A549 (cell line): ENCODE measurements at places on chromosomes 1 and 21. TPM values are rescaled to one million over a fixed set of nuclear protein-coding genes. Genes with fewer than 3 reads are reported as not detected.
A peak's percentile ranks its signal among the peaks of the same experiment; 100 is the strongest.

PPIH gene
- polyA plus RNA-seq = 55.8 to 68.0 TPM (median 59.0 TPM) in 3 replicates

GRCh38 chr1:57336793-57337192, 87.1 kb downstream of the DAB1 start:
- DNase-seq = no peak

DNA sequence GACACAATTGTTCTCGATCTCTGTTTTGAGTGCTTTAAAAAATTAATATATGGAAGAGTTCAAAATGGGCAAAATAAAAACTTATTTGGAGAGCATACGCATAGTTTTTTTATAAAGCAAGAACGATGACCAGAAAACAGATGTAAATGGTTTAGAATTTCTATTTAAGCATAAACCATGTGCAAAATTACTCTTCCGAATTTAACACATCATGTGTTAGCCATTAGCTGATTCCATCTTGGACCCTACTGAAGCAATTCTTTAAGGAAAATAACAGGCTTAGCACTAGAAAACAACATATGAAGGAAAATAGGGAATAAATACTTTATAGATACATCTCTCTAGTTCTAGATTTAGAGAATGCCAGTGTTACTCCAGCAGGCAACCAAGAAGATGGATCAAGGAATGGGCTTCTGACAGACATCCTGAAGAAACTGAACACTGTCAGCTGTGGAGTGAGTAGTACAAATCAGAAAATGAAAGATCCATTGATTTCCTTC, 26.7 kb downstream of the CDC7 start:
- no peak for DNase-seq

DNA sequence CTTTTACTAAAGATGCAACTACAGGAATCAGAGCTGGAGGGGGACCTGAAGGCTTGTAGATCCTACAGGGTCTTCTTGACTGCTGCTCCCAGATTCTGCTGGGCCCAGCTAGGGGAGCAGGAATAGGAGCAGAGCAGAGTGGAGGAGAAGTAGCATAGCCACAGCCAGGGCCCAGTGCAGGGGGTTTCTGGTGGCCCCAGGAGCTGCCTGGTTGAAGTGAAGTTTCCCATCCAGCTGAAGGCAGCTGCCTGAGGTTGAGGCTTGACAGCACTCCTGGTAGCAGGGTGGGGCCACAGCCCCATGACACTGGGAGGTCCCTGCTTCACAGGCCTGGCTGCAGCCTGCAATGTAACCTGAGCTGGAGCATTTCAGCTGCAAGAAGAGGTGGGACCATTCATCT, 2.0 kb upstream of the INPP5B start:
- no peak for DNase-seq

- peak; percentile 9 for DNase-seq
These were observed 151.2 kb downstream of the OMA1 start for GRCh38 chr1:58395355-58395754.

GRCh38 chr1:191174298-191174697, 696.6 kb upstream of the BRINP3 start:
- DNase-seq = no peak

- DNase-seq = no peak
These were observed 8.3 kb downstream of the OTUD7B start for GRCh38 chr1:150002217-150002616.

DNA sequence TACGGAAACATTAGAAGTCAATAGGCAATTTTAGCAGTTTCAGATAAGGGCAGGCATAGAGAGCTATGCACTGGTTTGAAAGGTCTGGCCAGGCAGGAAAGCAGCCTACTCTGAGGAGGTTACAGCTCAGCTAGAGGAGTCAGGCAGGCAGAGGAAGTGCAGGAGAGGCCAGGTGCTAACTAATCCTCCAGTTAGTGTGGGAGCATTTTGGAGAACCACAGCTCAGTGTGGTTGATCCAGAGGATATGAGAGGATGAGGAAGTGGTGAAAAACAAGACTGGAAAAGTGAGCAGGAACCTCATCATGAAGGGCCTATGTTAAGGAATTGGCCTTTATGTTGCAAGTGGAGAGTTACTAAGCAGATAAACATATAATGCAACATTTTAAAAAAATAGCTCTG, 282.4 kb upstream of the SGIP1 start:
- no peak for DNase-seq

DNA sequence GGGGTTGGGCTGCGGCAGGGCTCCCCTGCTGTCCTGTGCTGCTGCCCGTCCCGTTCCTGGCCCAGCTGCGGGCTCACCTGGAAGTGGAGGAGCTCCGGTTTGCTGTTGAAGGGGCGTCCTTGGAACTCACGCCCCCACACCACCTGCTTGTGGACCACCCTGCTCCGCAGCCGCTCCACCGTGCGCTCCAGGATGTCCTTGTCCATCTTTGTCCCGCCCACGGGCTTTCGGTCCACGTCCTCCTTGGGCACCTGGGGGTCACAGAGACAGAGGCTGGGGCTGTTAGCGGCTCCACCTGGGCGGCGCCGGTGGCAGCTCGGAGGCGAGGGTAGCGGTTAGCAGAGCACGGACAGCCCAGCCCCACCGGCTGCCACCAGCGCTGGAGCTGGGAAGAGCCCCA, 38.8 kb downstream of the CFAP74 start:
- DNase-seq = no peak

GRCh38 chr1:100348549-100349144, 3.7 kb upstream of the CDC14A start:
- no peak for DNase-seq

DNA sequence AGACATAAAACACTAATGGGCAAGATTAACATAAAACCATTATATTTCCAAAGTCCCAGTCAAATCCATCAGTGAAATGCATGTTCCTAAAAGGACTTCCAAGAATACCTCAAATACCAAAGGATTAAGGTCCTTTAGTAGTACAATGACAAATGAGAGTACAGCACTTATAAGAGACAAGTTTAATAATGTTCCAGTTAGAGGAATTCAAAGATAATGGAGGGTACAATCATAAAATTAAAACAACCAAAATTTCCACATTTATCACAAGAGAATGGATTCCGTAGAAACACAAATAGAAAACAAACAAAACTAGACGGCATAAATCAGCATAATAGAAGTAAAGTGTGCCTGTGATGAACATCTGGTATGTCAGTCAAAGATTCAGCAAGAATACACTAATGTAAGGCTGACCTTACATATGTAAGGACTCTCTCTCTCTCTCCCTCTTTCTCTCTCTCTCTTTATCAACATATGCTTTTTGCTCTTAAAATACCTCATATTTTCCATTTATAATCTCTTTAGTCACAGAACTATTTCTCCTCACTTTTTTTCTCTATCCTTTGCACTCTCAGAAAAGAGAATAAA, 32.8 kb upstream of the C1orf53 start:
- DNase-seq = no peak

- DNase-seq = no peak
These were observed 894 bp downstream of the EPB41 start for GRCh38 chr1:28915031-28915895.

DNA sequence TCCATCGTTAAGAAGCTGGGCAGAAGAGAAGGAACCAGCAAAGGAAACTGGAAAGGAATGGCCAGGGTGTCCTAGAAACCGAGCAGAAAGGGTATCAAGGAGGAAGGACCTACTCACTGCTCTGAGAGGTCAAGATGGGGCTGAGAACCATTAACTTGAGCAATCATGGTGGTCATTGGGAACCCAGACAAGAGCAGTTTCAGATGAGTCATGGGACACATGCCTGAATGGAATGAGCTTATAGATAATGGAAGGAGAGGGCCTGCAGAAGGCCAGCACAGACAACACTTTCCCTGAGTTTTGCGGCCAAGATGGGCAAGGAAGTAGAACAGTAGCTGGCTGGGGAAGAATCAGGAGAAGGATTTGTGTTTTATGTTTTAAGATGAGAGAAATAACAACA, 383.2 kb downstream of the KIF26B start:
- DNase-seq = no peak

DNA sequence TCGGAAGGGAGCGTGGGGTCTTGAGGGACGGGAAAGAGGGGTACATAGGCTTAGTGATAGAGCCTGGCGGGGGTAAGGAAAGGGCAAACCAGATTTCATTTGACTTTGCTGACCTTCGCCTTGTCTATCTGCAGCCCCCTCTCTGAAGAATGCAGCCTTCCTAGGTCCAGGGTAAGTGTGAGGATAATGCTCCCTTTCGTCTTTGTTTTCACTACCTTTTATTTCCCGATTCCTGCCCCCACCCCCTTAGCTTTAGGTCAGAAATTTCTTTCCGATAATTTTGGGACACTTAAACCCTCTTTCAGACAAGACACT, 396 bp downstream of the ATP5PB start:
- DNase-seq = no peak

GRCh38 chr1:198651650-198652400, 13.0 kb downstream of the PTPRC start:
- no peak for DNase-seq

DNA sequence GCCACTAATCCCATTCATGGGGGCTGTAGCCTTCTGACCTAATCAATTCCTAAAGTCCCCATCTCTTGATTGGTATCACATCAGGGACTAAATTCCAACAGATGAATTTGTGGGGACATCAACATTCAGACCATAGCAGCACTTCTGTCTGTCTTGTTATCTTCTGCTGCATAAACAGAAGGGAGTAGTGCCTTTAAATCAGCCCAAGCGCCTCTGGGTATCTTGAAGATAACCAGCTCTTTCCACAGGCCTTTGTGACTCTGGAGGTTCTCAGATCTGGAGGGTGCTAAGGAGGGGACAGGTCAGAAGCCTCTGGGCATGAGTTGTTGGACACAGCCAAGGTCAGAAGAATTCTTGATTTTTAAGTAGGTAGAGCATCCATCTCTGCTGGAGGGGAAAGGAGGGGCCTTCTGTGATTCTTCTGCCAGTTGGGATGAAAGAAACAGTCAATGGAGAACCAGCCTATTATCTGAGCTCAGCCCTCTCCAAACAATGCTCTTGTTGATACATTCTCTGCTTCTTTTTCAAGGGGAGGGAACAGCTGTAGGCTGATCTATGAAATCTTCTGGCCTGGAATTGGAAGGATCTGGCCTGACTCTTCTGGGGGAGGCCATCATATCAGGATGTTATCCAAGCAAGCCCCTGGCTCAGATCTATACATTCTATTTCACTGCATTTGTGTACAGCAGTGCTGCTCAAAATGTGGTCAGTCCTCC, 31.3 kb upstream of the LRIG2 start:
- no peak for DNase-seq

- DNase-seq = no peak
These were observed 37.3 kb upstream of the ZC3H12A start for GRCh38 chr1:37437087-37437486.

DNA sequence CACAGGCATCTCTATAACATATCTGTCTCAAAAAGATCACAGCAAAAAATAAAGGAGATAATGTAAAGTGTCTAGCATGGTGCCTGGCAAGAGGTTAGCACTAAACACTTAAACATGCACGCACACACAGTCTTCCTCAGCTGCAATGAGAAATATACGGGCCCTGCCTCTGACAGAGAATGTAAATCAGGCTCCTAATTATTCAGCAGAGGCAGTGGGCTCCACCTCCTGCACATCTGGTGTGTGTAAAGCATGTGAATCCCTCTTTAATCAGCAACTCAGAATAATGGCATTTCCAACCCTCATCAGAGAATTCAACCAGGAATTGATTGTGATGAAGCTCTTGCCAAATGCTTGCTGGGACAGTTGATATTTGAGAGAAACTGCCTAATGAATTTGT, 85.6 kb upstream of the KCNA3 start:
- DNase-seq = no peak
